Muscle of leg (tissue), 16 donors: ENCODE measurements at places on chromosomes 13 and 19.
A peak's percentile ranks its signal among the peaks of the same experiment; 100 is the strongest.

GRCh38 chr19:20968092-20968491 lies 45.0 kb downstream of the ZNF85 start:
- no peak for DNase-seq

DNA sequence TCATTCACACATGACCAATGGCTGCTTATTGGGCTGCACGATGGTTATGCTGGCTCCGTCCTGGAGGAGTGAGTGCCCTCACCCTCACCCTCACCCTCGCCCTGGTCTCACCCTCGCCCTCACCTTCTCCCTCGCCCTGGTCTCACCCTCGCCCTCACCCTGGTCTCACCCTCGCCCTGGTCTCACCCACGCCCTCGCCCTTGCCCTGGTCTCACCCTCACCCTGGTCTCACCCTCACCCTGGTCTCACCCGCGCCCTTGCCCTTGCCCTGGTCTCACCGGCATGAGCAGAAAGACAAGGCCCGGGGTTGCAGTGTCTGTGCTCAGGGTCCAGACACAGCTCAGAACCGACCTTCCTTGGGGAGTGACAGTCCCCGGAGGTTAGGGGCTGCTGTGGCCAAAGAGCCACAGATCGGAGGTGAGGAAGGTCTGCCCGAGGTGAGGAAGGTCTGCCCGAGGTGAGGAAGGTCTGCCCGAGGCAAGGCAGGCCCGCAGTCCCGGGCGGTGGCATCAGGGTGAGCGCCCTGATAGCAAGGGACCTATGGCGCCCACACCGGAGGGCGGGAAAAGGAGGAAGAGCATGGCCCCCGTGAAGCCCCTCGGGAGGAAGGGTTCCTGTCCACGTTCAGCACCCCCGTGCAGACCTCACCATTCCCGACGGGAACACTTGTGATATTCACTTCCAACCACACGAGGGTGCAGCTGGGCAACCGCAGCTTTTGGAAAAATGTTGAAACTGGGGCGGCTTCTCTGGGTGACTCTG lies 65.6 kb downstream of the MCF2L start:
- peak; percentile 84 for DNase-seq

GRCh38 chr13:109209526-109209925 lies 576.9 kb downstream of the IRS2 start:
- DNase-seq, result no peak

GRCh38 chr19:45645068-45645630 lies 6.0 kb upstream of the EML2 start:
- DNase-seq, result no peak

GRCh38 chr13:31192306-31192705 lies 7.5 kb upstream of the B3GLCT start:
- peak; percentile 64 for DNase-seq

DNA sequence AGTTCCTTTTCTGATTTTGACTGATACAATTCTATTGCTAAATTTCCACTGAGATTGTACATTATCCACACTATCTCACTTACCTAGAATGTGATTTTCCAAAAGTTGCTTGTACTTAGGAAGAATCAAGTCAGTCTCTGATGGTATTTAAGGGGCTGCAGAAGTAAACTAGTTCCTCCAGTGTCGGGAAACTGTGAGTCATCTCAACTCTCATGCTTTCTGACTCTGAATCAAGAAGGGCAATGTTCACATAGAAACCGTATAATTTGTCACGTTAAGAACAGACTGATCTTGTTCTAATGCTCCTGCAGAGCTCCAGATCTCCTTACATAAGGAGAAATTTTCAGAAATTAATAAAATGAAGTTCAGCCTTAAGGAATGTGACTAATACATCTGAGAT lies 369.3 kb downstream of the KLF5 start:
- DNase-seq, result peak; percentile 50

- DNase-seq, result no peak
Observed at GRCh38 chr19:45643927-45644771, 5.0 kb upstream of the EML2 start.

GRCh38 chr19:14837391-14837790 lies 2.4 kb upstream of the OR7A5 start:
- DNase-seq, result no peak

GRCh38 chr13:74032325-74032724 lies 101.9 kb downstream of the KLF12 start:
- DNase-seq, result peak; percentile 52

- DNase-seq, result no peak
Observed at GRCh38 chr13:27168906-27169657, 2.5 kb downstream of the USP12 start.

GRCh38 chr13:25733001-25733491 lies 318.8 kb downstream of the SHISA2 start:
- DNase-seq, result peak; percentile 53

GRCh38 chr13:113121928-113122471 lies 599 bp upstream of the F10 start:
- DNase-seq, result no peak

DNA sequence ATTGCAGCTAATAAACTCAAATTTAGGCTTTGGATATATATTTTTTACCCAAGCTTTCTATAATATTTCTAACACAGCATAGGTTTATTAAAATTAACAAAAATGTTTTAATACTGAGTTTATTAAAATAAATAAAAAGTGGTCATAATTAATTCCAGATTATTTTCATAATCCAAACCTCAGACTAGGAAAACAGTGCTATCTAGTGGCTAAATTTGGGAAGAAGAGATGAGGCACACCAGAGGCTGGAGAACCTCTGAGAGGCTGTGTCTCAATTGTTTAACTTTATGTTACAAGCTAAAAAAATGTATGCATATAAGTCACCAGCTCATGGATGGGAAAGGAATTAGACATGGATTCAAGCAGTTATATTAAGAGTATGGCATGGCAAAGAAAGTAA lies 392.5 kb downstream of the DIAPH3 start:
- peak; percentile 47 for DNase-seq

DNA sequence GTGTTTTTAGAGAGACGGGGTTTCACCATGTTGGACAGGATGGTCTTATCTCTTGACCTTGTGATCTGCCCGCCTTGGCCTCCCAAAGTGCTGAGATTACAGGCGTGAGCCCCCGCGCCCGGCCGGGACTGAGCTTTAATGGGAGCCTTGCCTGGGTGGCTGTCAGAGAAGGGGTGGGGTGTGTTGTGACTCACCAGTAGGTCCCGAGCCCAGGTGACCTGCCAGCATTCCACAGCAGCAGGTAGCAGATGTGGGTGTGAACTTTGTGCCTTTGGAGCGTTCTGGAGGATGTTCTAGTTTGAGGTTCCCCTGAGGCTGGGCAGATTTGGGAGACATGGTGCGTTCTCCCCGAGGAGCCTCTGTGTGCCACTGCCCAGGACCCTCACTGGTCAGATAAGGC lies 7.1 kb upstream of the EPN1 start:
- DNase-seq, result no peak

- DNase-seq, result peak; percentile 38
Observed at GRCh38 chr13:99062593-99062992, 84.7 kb upstream of the DOCK9 start.

- no peak for DNase-seq
Observed at GRCh38 chr13:79427265-79427664, 21.2 kb upstream of the RBM26 start.

DNA sequence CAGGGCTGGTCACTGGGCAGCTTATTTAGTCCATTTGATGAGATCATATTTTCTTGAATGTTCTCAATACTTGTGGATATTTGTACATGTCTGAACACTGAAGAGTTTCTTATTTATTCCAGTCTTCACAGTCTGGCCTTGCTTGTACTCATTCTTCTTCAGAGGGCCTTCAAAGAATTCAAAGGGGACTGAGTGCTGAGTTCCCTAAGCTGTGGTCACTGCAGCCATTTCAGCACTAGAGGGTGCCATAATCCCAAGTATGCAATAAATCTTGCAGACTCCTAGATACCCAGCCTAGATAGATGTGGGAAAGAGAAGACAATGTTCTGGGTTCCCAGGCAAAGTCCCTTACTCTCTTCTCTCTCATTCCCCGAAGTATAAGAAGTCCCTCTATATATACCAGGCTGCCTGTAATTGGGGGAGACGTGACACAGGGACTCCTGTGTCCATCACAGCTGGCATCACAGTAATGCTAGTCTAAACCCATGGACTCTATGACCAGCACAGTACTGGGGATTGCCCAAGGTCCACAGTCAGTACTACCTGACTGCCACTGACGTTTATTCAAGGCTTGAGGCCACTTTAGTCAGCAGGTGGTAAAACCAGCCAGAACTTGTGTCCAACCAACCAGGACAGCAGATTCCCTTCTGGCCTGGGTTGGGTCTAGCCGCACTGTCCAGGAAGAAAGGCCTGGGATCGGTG lies 8.9 kb upstream of the VN1R1 start:
- no peak for DNase-seq

DNA sequence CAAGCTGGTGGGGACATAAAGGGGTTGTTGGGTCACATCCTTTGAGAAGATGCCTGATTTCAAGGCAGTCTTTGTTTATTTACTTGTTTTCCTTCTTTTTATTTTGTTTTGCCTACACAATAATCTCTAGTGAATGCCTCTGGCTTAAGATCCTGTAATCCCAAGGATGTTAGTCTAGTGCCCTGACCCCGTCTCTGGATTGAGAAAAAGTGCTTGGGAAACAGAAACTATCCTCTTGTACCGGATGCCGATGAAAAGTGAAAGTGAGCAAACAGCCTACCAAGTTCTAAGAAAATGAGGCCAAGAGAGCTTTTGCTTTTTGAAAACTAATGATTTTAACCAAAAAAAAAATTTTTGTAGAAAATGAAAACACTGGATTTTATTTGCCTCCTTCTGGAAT lies 42.1 kb upstream of the C1QTNF9 start:
- no peak for DNase-seq

DNA sequence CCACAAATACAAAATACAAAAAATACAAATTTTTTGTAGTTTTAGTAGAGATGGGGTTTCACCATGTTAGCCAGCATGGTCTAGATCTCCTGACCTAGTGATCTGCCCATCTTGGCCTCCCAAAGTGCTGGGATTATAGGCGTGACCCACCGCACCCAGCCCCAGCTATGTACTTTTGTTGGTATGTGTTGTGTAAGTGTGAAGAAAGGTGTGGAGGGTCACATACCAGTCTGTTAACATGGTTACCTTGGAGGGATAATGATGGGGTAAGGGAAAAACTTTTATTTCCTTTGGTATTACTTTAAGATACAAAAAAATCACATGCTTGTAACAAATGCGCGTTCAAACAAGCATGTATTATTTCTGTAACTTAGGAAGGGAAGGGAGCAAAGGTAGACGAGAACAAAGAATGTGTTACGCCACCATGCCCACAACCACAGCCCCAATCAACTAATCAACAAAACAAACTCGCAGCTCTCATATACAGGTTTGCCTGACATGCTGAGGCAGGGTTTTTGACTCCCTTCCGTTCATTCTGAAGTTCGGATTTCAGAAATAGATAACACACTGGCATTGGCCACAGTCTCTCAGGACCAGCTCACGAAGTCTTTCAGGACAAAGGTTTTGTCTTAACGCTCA lies 13.5 kb upstream of the VWA8 start:
- no peak for DNase-seq

DNA sequence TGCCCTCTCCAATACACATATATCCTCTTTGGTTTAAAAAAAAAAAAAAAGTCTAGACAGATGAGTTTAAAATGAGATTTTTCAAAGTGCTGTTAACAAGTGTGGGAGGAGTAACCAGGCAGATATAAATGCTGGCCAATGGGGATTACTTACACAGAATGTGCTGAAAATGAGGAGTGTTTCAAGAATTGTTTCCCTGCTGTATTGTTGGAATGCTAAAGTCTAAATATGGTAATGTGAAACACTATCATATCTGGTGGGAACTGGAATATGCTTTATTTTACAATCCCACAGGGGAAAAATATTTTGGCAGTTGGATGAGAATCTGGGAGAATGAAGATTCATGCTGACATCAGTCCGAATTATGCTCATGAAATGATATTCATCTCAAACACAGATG lies 250.7 kb downstream of the DCT start:
- DNase-seq, result peak; percentile 88

GRCh38 chr13:24166561-24166960 lies 6.0 kb downstream of the SPATA13 start:
- no peak for DNase-seq

GRCh38 chr13:100608906-100609305 lies 20.3 kb upstream of the GGACT start:
- no peak for DNase-seq

- DNase-seq, result no peak
Observed at GRCh38 chr19:46849610-46850009, 1.0 kb downstream of the AP2S1 start.

DNA sequence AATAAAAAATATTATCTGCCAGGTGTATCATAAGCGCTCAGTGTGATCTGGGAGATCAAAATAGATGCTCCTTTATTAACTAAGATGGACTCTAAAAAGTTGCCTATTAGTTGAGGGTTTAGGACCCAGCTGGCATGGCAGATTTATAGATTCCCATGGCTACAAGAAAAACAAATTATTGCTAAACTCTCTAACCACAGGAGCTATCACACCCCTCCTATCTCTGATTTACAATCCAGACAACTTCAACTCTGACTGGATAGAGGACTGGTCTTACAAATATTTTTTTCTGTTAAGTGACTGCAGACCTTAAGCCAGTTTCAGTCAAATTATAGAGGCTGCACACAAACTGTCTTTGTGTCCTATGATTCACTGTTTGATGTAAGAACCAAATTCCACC lies 45.4 kb upstream of the MYCBP2 start:
- DNase-seq, result no peak

- DNase-seq, result no peak
Observed at GRCh38 chr13:45865414-45865813, 13.9 kb upstream of the SIAH3 start.

- peak; percentile 88 for DNase-seq
Observed at GRCh38 chr13:94825507-94825906, 113.2 kb upstream of the SOX21 start.

- no peak for DNase-seq
Observed at GRCh38 chr13:97259410-97259797, 37.3 kb downstream of the MBNL2 start.

DNA sequence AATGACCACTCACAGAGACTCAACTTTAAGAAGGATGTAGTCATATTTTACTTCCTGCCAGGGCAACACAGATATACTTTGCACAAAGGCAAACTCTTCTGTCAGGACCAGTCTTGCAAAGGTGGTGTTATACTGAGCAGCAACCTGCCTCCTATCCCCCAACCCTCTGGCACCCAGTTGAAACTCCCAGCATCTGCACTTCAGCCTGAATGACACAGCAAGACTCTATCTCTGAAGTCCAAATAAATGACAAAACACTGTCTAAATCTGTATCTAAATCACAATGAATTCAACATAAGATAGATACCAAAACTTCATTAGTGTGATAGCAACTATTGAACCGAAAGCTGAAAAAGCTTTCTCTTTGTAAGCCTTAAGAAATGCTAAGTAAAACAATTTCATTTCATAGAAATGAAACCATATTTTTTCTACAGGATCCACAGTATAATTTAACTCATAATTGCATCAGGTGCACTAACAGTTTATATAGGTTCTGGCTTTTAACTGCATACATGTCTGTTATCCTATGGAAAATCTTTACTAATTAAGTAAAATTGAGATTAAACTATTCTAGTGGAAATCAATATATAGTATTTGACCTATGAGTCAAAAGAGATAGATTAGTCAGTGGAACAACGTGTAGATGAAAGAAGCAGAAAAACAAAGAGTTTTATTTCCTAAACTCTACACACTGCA lies 163.7 kb downstream of the TBC1D4 start:
- DNase-seq, result no peak
